SHP77 treated with DMSO at 0.1 percent for 48 hours (cell line): ENCODE measurements at places on chromosomes 3 and 15.

DNA sequence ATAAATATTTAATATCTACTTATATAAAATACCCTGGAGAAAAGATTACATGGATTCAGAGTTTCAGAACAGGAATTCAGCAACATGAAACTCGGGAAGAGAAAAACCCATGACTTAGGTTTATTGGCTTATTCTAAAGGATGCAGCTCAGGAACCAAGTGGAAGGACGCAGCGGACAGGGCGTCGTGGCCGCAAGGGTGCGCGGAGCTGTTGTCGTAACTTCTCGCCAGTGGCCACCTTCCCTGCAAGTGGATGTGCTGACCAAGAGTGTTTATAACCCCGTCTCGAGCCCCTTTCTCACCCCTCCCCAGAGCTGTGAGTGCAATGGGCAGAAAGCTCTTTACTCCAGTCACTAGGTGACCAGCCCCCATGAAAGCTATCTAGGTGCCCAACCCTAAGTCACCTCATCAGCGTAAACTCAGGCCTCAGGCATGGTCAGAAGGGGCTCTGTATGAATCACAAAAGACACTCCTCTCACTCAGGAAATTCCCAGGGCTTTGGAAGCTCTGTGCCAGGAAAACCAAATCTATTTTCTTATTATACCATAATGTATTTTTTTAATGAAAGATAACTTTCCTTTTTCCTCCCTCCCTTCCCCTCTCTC, 77.3 kb downstream of the CHRNA7 start:
- DNase-seq = no peak

- DNase-seq = no peak
These were observed 4.5 kb upstream of the MRPS22 start for GRCh38 chr3:139339219-139339906.

DNA sequence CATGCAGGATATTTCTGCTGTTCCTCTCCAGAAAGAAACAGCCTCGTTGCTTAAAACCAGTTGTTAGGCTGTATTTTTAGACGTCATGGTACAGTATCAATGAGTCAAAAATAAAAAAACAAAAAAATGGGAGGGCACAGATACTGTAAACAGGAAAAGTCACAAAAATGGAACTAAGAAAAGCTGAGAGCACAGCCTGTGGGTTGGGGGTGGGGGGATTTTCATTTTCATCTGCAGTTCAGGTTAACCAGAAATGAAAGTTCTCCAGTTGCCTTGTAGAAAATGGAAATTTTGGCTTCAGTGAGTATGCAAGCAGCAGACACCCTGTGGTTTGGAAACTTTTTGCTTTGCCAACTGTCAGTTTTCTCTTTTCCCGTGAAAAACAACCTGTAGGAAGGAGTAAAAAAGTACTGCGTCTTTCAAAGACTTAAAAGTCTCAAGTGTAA, 59.0 kb downstream of the FRMD4B start:
- DNase-seq = no peak

DNA sequence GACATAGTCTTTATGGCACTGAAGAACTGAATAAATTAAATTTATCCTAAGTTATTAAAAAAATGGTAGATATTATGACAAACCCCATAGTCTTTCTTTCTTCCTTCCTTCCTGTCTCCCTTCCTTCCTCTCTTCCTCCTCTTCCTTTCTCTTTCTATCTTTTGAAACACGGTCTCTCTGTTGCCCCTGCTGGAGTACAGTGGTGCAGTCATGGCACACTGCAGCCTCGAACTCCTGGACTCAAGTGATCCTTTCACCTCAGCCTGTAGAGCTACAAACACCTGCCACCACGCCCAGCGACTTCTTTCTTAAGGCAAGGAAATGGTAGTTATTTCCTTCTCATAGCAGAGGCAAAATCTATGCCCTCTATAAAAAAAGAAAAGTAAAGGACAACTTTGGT, 354.6 kb downstream of the GAP43 start:
- no peak for DNase-seq

DNA sequence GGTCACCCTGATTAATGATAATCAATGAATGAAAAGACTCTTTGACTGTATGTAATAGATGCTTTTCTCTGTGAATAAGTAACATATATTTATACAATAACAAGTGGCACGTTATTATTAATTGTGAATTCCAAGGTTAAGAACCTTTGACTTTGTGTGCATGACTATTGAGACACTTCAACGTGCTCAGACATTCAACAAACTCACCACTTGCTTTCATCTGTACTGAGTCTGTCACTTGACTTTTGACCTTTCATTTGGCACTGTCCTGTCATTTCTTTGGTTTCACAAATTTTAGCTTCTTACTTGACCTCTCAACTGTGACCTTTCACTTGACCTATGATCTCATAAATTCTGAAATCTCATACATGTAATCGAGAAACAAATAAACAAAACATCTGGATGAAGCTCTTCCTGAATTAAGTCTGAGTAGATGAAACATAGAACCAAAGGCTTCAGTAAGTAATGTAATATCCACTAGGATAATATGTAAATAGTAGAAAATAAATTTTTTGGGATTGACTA, 426.8 kb downstream of the MECOM start:
- DNase-seq = no peak

GRCh38 chr3:28947751-28948150, 333.1 kb upstream of the RBMS3 start:
- no peak for DNase-seq

GRCh38 chr15:69903470-69904469, 193.9 kb downstream of the TLE3 start:
- DNase-seq = no peak

- no peak for DNase-seq
These were observed 132.7 kb downstream of the GHSR start for GRCh38 chr3:172315401-172316091.

DNA sequence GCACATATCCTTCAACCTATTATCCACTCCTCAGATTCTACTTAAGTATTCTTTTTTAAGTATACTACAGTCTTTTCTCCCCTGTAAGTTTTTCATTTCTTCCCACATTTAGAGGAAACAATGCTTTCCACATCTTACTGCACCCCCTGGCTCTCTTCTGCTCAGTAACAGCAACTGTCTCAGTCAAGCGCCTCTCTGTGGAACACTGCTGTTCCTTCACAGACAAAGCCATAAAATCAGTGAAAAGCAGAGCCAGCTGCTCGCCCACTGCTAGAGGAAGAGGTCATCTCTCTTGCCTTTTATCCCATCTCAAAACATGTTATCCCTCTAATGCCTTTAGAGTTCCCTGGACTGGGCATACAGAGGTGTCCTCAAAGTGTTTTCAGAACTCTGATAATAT, 24.8 kb downstream of the SERP1 start:
- no peak for DNase-seq

DNA sequence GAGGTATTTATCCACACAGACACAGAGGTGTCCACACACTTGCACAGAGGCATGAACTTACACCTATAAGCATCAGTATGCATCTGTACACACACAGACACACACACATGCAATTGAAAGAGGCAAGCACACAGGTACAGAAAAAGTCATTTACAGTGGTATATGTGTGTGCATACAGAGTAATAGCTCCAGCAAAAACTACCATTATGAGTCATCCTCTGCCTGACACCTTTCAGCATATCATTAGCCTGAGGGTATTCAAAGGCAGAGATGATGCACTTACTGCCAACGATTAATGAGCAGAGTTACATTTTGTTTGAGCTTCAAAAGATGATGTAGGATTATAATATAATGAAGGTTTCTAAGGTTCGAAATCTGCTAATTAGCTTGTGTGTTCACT, 100.3 kb upstream of the TPRG1 start:
- DNase-seq = no peak

GRCh38 chr3:11717301-11717700, 73.6 kb upstream of the VGLL4 start:
- no peak for DNase-seq

GRCh38 chr15:31024979-31025378, 33.6 kb upstream of the MTMR10 start:
- DNase-seq = no peak

- DNase-seq = no peak
These were observed 12.3 kb upstream of the DNAH1 start for GRCh38 chr3:52303811-52304210.

GRCh38 chr15:85702321-85703101, 92.2 kb downstream of the KLHL25 start:
- DNase-seq = no peak

DNA sequence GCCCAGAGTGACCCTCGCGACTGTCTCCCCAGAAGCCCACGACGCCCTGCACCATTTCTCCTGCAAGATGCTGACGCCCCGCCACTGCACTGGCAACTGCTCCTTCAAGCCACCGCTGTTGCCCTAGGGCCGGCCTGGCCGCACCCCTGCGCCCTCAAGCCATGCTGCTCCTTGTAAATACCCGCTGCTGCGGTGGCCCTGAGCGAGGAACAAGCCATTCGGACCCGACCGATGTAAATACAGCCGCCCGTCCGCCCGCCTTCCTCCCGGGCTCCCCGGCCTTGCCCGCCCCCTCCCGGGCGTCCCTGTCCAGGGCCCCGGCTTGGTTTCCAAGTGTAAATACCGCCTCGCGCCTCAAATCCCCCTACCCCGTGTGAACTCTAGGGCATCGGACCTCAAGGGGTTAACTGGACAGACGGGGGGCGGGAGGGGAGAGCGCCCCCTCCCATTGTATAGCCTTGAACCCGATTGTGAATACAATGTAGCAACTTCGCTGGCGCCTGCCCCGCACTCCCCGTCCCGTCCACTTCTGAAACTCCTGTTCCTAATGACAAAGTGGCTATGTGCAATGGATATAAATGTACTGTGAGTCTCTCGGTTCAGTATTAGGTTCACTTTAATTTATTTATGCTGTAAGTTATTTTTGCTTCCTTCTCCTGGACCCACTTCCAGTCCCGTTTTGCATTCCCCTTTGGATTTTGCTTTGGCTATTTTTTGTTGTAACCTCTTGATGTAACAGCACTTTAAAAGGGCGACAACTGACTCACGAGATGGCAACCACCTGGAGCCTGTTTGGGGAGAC, 5.9 kb downstream of the RNU6-1 start:
- DNase-seq = no peak

DNA sequence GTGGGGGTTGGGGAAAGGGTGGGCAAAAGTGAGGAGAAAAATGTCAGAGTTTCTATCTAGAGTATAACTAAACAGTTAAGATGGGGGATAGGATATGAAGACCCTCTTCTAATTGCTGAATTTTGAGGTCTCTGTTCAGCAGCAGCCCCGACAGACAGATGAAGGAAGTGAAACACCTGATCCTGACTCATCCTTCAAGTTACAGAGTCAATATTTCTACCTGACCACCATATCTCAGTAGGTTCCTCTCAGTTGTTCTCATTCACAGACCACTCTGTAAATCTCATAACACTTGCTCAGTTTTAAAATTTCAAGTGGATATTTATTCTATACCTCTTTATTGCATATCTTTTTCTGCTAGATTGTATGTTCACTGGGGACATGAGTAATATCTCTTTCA, 69.5 kb downstream of the CCDC54 start:
- no peak for DNase-seq

DNA sequence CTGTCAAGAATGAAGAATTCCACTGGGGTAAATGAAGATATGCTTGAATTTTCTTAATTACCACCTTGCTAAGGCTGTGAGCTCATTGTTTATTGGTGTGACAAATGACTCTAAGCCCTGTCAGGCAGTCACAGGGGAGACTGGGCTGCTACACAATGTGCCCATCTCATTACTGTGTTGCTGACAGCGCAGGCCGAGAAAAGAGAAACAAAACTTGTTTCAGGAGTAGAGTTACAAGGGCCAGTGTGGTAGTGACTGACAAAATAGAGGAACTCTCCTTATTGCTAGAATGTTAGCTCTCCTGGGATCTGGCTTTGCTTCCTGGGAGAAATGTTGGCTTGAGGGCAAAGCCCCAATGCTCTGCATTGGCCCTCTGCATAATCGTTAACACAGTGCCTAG, 130.4 kb upstream of the CRBN start:
- no peak for DNase-seq

- DNase-seq = no peak
These were observed 494.7 kb upstream of the PROK2 start for GRCh38 chr3:72279631-72280041.

DNA sequence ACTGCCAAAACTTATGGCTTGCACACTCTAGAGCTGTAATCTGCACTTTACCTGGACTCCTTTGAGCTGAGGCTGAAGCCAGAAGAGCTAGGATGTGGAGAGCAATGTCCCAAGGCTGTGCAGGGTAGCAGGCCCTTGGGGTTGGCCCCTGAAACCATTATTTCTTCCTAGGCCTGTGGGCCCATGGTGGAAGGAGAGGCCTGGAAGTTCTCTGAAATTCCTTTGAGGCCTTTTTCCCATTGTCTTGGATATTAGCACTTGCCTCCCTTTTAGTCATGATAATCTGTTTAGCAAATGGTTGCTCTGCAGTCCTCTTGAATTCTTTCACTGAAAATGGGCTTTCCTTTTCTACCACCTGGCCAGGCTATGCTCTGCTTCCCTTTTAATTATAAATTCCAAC, 102.0 kb upstream of the SGO1 start:
- DNase-seq = no peak

- no peak for DNase-seq
These were observed 10.8 kb upstream of the TSEN2 start for GRCh38 chr3:12473511-12473910.

DNA sequence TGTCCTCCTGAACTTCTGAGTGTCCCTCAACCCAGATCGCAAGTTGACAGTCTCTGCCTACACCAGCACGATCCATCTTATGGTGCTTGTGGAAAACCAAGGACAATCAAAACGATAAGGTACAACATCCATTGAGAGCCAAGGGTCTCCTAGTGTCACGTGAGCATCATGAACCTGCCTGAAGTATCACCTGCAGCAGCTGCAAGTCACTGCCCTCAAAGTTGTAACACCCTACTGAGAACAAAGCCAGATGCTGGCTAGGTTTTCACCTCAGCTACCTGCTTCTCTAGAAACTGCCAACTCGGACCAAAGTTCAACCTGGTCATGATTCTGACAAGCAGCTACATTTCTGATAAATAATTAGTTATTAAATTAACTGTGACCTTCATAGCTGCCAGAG, 17.5 kb downstream of the C2CD4B start:
- DNase-seq = no peak

DNA sequence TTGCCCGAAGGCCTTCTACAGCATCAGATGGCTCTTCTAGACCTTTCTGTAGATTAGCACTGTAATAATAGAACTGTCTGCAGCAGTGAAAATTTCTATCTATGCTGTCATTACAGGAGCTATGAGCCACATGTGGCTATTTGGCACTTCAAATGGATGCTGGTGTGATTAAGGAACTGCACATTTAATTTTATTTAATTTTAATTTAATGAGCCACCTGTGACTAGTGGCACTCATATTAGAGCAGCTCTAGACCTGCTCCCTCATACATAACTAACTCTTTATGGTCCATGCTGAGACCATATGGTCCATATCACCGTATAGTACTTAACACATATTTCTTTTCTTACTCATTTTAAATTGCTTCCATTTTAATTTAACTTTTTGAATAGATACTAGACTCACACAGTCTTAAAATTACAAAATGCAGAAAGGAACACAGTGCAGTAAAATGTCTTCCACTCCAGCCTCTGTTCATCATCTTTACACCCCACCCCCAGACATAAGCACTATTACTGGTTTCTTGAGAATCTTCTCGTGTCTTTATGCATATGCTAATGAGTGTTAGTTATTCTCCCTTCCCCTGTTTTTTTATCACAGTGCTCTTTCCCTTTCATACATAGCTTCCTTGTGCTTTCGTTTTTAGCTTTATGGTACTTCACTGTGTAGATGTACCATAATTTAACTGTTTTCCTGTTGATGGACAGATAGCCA, 9.6 kb downstream of the LSM3 start:
- no peak for DNase-seq

- DNase-seq = no peak
These were observed 14.7 kb downstream of the ANKUB1 start for GRCh38 chr3:149777414-149778214.
